ENCODE measurements at places on chromosomes 16 and 17. TPM values are rescaled to one million over a fixed set of nuclear protein-coding genes. Genes with fewer than 3 reads are reported as not detected.

The CA7 gene
- not detected for total RNA-seq

The PIGL gene
- total RNA-seq: 27.1 TPM

The TBC1D3B gene
- total RNA-seq: 0.39 TPM

GRCh38 chr16:61270726-61271125 is 765.5 kb downstream of the CDH8 start:
- DNase-seq: no peak

DNA sequence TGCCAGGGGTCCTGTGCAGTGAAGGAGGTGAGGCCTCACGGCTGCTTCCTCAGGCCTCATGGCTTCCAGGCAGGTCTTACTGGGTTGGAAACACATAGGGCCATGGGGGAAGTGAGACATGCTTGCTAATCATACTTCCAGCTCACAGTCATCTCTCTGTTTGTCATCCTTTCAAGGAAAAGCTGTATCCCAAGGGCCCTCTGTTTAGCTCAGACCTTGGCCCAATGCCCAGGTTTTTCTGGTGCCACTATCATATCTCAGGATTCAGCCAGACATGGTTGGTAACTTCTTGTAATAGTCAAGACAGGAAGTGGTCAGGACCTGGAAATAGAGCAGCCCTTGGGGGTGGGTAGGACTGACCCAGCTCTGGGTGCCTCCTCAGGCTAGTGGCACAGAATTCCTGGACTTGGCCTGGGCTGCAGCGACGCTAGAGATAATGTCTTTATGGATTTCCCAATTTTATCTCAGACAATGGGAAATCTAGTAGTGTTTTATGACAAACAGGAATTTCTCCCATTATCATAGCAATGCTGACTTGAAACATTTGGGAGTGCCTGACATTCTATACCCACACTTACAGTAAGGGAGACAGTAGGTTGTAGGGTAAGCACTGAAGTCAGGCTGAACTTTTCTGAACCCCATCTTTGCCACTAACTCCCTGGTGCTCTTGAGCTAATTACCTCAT is 13.5 kb upstream of the ITGB3 start:
- peak; percentile 82 for DNase-seq

- no peak for DNase-seq
These were observed 265.8 kb upstream of the TNRC6C start for GRCh38 chr17:77692571-77693161.

GRCh38 chr16:85449885-85450245 is 163.3 kb upstream of the GSE1 start:
- DNase-seq: no peak

DNA sequence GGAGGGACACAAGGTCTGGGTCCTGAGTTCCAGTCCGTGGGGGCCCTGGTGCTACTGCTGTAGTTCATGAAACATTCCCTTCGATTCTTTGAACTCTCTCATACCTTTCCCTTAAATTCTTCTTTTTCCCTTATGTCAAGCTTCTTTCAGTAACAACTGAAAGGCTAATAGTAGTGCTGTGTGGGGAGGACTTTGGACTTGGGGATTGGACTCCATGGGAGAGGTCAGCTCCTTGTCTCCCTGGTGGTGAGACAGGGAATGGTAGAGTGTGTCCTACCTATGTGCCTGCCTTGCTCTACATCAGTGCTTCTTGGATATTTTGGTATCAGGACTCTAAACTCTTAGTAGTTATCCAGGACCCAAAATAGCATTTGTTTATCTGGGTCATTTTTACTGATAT is 628.1 kb downstream of the WWOX start:
- DNase-seq: no peak
